Type B pancreatic cell (in vitro differentiated cells): ENCODE measurements at places on chromosomes 7 and 10.

DNA sequence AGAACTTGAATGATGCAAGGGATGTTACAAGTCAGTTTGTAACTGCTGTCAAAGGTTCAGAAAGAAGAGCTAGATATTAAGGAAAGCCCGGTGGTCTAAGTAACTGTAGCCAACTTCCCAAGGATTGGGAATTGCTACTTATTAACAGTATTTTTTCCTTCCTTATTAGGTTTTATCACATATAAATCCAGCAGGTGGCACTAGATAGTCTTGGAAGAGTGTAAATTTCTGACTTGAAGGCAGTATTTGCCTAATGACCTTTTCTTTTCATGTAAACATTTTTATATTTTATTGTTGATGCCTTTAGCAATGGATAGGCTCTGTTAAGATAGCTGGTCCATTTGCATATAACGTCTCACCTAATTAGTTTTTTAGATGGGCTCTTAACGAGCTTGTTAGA is 51.2 kb downstream of the ANLN start:
- DNase-seq: no peak

- DNase-seq: no peak
Observed at GRCh38 chr7:16204953-16205352, 216.4 kb downstream of the CRPPA start.

DNA sequence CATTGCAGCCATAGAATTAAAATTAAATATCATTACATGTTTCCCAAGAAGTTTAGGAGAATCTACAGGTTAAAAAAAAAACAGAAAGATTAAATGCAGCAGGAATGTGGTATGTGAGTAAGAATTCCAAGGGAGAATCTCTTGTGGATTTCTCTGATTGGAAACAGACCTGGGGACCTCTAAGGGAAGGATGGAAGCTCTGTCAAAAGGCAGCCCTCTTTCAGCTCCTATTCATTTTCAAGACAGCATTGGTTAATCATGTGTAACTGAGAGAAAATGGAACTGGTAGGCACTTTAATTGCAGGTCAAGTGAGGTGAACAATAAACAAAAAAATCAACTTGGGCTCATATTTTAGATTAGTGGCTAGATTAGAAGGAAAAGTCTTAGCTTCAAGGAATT is 81.4 kb upstream of the MTPN start:
- no peak for DNase-seq

DNA sequence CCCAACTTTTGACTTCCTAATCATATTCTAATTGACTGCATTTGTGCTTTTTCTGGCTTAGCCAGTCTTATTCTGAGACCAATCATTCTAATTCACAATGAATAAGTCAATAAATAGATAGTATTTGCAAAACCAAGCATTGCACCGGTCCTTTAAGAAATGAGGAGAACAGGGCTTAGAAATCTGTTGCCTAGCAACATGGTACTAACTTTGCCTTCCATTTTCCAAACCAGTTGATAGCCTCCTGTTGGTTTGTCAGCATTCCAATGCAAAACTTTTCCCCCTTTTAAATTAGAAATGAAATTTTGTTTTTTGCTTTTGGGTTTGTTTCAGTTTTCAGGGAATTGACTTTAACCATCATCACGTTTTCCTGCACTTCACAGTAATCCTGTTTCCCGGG is 603.5 kb upstream of the NRP1 start:
- no peak for DNase-seq

- no peak for DNase-seq
Observed at GRCh38 chr7:141198194-141198958, 124.5 kb downstream of the TMEM178B start.

GRCh38 chr10:96643920-96644319 is 57.1 kb upstream of the TM9SF3 start:
- DNase-seq: no peak

DNA sequence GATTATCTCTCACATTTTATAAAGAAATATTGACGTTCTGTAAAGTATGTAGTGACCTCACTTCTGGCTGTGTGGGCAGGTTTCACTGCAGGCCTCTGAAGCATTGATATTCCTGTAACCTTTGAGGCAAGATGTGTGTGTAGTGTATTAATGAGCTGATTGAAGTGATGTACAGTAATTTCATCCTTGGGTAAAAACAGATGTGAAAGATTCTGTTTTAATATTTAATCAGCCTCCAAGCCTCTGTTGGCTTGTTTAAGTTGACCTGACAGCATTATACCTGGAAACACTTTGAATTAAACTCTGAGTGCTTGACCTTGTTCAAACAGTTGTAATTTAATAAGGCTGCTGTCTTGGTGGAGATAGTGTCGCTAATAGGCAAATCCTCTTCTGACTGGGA is 74.9 kb downstream of the KAT6B start:
- DNase-seq: no peak

GRCh38 chr10:5563991-5564536 is 39.3 kb downstream of the CALML3 start:
- DNase-seq: no peak

DNA sequence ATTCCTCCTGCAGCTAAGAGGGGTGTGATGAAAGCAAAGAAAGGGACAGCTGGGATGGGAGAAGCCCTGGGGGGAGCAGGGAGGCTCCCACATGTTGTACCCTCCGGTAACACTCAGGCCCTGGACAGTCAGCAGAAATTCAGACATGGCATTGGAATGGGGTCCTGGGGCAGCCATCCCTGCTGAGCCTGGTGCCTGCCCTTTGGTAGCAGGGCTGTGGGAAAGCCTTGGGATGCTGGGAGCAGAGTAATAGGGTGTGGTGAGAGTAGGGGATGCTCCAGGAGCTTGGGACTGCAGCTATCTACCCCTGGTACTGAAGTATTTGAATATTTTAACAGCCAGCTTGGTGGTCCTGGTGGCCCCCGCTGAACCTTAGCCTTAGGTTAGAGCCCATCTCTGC is 56.8 kb downstream of the FAM241B start:
- no peak for DNase-seq

DNA sequence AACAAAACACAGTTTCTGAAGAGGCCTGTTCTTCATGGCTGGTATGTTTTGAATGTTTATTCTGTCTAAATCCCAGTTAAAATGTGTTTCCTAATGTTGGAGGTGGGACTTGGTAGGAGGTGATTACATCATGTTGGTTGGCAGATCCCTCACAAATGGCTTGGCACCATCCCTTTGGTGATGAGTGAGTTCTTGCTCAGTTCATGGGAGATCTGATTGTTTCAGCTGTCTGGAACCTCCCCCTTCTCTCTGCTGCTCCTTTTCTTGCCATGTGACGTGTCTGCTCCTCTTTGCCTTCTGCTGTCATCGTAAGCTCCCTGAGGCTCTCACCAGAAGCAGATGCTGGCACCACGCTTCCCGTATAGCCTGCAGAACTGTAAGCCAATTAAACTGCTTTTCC is 383.6 kb upstream of the TPK1 start:
- no peak for DNase-seq

DNA sequence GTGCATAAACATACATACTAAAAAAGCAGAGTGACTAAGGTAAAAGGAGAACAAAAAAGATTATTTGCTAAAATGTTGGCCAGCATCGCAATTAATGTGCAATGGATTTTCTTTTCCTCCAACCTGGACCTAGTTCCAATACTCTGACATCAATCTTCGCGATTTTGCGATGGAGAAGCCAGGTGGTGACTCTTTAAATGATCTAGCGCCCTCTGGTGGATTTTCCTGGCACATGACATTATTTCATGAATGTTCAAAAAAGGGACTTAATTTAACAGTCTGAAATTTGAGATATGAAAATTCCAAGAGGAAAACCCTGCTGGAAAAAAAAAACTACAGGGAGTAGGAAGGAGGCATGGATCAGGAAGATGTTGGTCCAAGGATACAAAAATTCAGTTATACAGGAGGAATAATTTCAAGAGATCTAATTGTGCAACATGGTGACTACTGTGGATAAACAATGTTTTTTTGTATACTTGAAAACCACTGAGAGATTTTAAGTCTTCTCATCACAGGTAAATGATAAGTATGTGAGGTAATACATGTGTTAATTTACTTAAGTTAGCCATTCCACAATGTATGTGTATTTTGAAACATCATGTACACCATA is 4.3 kb upstream of the KCNMA1 start:
- DNase-seq: no peak

DNA sequence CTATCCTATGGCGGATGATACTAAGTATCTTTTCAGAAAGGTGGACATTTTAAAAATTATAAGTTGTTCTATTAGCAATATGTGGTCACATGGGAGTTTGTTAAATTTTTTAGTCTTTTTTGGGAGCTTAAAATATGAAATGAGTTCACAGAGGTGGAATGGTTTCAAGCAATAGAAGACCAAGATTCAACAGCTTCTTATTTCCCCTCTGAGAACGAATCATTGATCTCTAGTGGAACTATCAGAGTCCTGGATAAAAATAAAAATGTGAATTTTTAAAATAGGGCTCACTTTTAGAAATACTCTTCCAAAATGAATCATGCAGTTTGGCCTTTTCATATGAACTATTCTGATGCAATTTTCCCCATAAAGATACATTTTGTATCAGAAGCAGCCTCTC is 467.7 kb upstream of the KLF6 start:
- no peak for DNase-seq

DNA sequence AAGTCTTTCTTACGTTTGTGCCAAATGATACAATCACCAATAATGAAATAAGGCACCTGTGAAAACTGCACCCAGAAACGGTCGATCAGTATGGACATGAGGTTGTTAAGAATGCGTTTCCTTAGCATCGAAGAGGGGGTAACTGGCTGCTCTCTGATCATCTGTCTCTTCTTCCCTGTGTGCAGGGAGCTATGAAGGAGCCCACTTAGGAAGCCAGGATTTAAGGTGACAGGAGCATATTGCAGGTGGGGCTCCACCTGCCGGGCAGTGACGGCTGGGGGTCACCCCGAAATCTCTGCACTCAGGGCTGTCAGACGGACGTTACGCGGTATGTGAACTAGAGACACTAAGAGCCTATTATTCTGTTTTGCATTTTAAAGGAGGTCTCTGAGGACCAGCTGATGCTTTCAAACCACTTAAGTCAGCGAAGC is 64.5 kb downstream of the CARD11 start:
- DNase-seq: no peak

GRCh38 chr7:139875821-139876241 is 46.8 kb downstream of the TBXAS1 start:
- no peak for DNase-seq

- no peak for DNase-seq
Observed at GRCh38 chr10:79322616-79323543, 24.4 kb upstream of the PPIF start.

DNA sequence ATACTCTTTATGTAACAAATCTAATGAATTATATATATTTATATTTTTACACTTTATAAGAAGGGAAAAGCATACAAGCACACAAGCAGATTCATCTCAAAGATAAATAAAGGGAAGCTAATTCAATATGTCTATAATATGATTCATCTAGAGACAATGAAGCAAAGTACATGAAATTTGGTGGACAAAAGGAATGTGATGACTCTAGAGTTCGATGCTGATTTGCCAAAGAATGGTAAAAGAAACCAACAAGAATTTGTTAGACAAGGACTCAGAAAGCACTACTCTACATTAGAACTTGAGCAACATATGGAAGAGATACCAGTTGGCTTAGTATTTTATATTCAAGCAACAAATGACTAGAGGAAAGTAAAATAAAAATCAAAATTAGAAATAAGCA is 536.5 kb upstream of the TEX47 start:
- DNase-seq: no peak

DNA sequence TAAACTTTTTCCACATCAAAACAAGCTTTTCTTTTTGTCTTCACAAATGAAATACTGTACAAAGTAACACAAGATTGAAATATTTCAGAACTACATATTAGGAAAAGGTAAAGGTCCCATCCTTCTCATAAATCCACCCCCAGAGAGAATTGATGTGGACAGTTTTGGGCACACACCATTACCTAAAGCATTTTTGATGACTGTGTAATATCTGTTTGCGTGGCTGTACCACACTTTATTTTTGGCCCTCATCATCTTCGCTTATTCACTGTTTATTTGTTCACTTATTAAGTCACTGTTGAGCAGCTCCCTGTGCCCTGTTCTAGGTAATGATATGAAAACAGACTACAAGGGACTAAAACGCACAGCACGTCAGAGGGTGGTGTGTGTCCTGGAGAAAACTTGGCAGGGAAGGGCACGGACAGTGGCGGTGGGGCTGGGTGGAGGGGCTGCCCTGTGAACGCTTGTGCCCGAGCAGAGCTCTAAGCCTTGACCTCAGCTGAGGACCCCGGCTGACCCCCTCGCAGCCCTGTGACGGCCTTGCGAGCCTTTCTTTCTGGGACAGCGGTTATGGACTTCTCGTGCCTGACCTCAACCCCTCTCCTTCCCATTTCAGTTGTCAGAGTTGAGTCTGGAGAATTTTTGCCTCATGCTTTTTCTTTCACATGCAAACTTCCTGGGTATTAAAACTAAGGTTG is 241.3 kb downstream of the EMX2 start:
- DNase-seq: no peak

- DNase-seq: no peak
Observed at GRCh38 chr7:143345428-143345900, 17.0 kb downstream of the FAM131B start.

DNA sequence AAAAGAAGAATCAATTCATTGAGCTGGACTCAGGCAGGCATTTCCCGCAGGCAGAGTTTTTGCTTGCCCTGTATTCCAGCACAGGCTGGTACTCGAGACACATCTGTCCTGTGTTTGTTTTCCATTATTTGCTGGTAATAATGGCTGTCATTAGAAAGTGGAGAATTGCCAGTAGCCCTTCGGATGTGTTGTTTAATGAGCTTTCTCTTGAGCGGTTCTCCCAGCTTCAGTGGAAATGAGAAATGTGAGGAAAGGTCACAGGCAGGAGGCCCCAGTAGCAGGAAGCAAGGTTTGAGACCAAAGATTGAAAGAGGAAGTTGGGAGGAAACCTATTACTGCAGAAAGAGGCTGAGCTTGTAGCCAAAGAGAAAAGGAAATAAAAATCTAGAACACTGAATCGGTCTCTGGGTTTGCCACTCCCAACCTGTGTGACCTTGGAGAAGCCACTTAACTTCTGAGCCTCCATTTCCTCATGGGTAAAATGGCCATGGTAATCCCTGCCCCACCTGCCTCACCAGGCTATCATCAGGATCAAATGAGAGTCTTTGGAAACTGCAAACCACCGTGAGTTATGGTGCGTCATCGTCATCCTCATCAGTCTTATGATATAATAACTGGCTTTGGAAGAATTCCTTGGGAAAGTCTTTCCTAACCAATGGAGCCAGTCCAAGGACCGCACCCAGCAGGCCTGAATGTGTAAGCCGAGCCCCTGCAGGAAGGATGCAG is 67.7 kb downstream of the TACR2 start:
- DNase-seq: no peak

DNA sequence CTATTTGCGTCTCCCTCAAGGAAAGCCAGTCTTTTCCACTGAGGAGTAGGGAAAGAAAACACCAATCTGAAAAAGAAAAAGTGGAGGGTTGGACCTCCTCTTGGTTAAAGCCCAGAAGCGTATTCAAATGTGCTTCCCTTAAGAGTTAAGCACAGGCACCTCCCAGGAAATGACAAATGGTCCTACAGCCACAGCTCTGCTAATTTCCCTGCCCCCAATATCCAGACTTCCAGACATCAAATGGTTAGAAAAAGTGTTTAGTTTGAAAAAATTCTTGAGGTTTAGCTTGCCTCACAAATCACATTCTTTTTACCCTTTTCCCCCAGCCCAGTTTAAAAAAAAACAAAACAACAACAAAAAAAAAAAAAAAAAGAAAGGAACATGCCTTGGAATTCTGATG is 19.0 kb upstream of the COL1A2 start:
- no peak for DNase-seq
